NCI-H226 (cell line): ENCODE measurements at places on chromosomes 6 and 20.
A peak's percentile ranks its signal among the peaks of the same experiment; 100 is the strongest.

- DNase-seq, result no peak
These were observed 104.3 kb downstream of the AHI1 start for GRCh38 chr6:135393289-135393688.

DNA sequence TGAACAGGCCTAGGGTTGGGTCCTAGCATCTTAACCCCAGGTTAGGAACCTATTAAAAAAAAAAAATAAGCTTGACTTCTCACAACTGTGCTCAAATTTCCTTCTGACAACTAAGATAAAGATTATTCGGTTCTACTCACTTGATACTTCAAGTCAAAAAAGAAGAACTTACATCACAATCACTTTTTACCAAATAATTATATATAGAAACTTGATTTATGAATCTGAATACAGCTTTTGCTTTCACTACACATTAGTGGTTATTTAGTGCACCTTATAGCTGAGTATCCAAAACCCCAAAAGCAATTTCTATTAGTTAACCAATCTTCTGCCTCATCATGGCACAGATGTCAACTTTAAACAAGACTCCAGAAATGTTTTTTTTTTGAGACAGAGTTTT lies 119.0 kb upstream of the DST start:
- DNase-seq, result no peak

GRCh38 chr20:62886709-62887058 lies 25.1 kb upstream of the TCFL5 start:
- DNase-seq, result no peak

- no peak for DNase-seq
These were observed 78.9 kb upstream of the SCP2D1 start for GRCh38 chr20:18734525-18735189.

DNA sequence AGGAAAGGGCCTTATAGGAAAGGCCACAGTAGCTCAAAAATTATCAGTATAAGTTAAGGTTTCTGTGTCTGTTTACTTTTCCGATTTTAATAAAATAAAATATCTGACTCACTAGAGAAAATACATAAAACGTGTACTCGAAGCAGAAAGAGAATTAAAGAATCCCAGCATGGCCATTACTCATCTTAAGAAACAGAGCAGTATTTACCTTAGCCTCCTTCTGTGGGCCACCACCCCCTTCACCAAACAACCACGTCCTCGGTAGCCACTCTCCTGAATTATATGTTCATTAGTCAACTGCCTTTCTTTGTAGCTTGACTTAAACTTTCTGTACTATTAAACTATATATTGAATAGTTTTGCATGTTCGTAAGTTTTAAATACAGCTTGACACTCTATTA lies 72.2 kb upstream of the SPTLC3 start:
- DNase-seq, result no peak

DNA sequence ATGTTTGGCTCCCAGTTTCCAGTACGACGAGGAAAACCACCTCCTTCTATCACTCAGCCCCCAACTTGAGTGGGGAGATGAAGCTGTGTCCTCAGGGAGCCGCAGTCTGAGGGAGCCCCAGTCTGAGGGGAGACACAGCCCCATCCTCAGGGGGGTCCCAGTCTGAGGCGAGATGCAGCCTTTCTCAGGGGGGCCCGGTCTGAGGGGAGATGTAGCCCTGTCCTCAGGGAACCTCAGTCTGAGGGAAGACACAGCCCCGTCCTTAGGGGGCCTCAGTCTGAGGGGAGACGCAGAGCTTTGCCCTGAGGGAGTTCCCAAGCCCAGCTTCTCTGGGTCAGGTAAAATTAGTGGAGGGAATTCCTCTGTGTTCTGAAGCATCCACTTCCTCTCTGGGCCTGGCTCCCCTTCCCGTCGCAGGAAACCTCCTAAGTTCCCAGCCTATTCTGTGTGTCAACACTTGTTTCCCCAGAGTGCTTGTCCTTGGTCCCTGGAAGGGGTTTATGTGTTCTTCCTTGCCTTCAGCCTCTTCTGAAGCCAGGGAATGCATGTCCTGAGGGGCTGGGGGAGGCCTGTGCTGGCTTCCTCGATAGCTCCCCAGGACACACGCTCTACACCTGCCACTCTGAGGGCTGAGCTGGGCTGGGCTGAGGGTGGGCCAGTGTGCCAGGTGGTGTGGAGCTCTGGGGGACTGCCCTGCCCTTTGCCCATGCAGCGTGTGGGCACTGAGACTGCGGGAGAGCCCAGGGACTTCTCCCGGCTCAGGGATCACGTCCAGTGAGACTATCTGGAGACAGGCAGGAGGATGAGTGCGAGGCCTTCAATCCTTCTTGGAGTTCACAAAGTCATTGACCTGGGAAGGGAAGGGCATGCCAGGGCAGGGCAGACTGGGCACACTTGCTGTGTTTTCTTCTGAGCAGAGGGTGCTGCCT lies 55.4 kb downstream of the VEGFA start:
- DNase-seq, result no peak

GRCh38 chr6:6722195-6722594 lies 133.7 kb downstream of the LY86 start:
- no peak for DNase-seq

DNA sequence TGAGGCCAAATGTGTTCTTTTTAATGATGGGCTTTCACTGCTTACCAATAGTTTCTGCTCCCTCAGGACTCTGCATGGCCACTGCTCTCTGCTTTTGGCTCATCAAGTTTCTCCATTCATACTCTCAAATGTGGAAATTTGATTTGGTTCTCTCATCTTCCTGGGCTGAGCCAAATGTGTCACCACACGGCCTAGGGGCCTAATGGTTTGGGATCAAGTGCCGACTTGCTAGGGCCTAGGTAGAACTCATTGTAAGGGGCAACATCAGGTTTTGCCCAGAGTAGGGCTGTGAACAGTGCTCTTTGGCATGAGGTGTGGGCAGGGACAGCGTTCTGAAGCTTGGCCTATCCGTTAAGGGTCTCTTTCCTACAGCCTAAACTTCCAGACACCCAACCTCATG lies 3.9 kb upstream of the MRPS10 start:
- DNase-seq, result no peak

GRCh38 chr6:168715643-168716481 lies 274.9 kb downstream of the SMOC2 start:
- DNase-seq, result no peak

DNA sequence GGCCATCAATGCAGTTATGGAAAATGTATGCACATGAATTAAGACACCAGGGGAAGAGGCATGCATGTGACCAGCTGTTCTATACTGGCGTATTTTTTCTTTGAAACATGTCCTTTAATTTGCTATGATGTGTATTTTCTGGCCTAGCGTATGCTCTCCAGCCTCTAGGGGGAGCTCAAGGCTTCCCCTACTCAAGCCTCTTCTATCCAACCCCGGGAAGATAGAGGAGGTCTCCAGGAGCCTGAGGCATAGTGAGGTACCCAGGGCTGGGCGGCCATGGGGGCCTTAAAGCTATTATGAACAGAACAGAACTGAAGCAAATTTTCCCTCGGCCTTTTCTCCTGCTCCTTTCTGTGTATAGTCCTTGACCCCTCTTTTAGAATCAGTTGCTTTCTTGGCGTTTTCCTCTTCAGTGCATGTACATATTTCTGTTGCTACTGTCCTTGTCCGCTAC lies 528.9 kb downstream of the MAFB start:
- no peak for DNase-seq

DNA sequence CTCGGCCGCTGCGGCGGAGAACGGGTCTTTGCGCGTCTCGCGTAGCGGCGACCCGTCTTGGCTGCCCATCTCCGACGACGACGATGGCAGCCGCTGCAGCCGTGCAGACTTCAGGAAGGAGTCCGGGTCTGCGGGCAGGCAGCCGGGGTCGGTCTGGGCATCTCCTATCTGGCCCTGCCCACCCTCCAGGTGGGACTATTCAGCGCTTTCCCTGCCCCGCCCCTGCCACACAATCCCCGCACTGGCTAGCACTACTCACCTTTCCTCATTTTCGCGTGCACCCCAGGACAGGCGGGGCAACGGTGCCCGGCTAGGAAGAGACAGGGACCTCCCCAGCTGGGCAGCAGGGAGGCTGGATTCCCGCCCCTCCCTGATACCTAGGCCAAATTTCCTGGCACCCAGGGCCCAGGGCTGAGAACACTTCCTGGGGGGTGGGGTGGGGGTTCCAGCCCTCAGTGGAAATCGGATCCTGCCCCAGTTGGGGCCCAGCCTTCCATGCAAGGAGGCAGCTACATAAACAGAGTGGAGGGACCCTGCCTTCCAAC lies 9.2 kb downstream of the GGT7 start:
- no peak for DNase-seq

DNA sequence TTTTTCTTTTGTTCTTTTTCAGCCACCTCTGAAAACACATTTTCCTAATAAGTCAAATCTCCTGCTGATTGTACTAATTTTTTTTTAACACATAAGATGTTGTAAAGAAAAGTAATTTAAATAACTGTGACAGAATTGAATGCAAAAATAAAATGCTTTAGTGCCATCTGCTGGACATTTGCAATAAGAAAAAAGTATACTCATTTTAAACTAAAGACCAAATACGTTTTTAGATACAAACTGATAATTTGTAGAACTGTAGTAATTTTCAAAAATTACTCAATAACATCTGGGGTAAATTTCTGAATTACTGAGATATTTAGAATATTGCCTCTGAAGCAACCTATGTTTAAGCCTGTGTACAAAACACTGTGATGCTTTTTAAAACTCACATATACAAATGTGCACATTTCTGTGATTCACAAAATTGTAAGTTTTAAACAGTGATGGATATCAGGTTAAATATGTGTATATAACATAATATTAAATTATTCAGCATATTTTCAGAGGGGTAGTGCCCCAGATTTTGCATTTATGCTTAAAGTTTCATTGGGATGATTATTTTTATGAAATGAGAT lies 198.7 kb downstream of the RIMS1 start:
- no peak for DNase-seq

DNA sequence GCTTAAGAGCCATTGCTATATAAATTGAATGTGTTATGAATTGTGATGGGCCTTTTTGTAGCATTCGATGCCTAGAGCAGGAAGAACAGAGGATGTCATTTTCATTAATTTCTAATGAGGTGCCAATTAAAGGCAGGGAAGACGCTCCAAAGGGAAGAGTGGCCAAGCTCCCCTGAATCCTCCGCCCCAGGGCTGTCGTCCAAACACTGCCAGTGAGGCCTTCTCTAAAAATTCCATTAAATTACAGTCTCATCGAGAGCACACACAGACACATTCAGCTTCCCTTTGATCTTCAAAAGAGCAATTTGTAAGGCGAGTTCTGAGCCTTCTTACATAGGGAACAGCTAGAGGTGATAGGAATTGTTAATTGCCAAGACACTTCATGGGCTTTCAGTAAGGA lies 300.0 kb downstream of the ZFAND3 start:
- DNase-seq, result no peak

DNA sequence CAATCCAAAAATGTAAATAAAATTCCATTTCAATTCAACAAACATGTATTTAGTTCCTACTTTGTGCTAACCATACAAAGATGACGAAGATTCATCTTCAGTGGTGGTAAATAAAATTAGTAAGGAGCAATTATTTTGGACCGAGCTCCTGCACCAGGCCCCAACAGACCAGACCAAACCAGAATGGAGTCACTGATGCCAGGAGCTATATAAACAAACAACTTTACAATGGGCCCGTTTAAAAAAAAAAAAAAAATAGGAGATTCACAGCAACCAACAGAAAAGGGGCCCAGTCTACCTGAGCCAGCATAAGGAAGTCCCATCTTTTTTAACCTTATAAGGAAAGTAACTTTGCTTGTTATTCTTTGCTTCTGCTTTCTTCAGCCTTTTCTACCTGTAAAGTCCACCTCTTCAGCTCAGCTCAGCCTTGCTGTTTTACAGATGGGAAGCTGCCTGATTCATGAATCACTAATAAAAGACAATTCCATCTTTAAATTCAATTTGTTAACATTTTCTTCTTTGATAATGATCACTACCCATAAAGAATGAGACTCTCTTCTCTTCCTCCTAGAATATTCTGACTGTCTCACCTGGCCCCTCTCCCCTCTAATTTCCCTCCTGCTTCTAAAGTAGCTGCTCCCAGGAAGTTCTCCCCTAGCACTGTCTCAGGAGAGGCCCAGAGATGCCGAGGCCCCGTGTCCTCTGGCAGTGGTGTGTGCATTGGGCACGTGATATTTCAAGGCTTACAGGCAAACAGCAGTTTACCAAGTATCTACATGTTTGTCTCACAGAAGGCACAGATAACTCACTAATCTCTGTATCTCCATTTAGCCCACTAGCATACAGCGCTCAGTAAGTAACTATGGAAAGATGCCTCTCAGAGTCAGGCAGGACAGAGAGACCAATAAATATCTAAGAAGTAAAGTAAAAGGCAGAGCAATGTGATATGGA lies 8.4 kb downstream of the MBOAT1 start:
- DNase-seq, result no peak

DNA sequence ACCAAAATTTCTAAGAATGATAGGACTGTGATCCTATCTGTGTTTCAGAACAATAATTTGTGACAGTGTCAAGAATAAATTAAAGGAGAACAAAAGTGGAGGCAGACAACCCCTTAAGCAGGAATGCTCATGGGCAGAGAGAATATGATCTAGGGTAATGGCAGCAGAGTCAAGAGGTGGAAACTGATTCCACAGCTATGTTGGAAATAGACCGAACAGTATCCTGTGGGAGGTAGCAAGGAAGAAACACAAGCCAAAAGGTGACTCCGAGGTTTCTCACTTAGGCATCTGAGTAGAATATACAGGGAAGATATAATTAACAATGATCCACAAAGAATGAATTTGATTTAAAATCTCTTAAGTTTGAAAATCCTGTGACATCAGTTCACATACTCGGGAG lies 100.5 kb downstream of the NRSN1 start:
- no peak for DNase-seq

GRCh38 chr6:36593569-36594028 lies 563 bp upstream of the SRSF3 start:
- DNase-seq, result peak; percentile 57
